ENCODE measurements at places on chromosomes 11 and 22.

DNA sequence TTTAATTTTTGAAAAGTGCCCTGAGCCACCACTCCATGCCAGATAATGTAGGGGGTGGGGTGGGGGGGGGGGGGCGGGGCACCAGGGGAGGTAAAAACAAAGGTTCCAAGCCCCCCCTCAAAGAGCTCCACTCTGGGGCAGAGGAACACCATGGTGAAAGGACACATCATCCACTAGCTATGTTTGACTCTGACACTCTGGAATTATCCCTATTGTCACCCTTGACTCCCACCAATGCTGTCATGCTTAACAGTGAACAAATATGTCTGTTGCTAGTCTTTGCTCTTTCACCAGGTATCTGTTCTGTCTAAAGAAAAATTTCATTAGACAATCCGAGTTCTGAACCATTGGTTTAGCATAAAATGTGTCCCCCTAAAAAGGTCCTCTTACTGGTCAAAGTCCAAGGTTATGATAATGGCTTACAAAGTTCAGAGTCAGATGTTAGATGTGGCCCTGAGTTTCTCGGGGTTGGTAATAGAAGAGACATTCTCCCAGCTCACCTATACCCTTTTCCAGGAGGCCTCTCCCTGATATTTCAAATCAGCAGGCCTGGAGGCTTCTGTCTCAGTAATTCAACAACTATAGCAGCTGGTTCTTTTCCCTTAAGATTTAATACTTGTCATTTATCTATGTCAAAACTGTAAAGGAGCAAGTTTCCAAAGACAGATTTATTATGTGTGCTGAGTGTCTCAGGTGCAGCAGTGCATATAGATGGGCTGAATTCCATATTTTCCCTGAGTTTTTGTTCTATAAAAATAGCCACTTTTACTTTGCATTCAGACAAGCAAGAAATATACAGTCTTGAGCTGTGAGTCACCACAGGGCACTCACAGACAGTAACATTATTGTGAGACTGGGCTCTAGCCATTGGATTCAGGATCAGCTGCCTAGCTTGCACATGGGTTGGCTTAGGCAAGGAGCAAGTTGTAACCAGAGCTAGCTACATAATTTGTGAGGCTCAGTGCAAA lies 174.1 kb downstream of the CSNK2A3 start:
- DNase-seq, result no peak

DNA sequence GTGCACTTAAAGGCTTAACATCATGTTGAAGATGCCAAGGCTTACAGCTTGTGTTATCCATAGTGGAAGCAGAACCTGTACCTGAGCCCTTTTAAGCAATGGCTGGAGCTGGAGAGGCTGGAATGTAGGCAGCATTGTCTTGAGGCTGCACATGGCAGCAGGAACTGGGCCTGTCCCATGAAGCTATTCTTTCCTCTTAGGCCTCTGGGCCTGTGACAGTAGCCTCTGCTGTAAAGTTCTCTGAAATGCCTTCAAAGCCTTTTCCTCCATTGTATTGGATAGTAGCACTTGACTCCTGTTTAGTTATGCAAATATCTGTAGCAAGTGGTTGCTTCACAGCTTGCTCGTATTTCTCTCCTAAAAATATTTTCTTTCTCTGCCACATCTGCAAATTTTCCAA lies 127.4 kb upstream of the ANO5 start:
- no peak for DNase-seq

DNA sequence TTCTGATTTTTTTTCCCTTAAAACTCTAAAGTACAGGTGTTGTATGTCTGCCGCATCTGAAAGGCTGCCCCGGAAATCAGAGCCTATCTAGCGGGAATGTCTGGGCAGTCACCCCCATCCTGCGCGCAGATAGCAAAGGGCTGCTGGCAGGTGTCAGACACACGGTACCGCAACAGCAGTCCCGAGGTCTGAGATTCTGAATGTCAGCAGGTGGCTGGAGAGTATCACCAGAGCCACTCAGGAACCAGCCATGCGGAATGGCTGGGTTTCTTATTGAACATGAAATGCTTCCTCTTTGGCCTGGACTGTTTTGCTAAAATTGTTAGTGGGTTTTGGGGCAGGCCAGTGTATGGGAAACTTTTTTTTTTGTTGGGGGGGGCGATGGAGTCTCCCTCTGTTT lies 53.3 kb downstream of the CERK start:
- no peak for DNase-seq

DNA sequence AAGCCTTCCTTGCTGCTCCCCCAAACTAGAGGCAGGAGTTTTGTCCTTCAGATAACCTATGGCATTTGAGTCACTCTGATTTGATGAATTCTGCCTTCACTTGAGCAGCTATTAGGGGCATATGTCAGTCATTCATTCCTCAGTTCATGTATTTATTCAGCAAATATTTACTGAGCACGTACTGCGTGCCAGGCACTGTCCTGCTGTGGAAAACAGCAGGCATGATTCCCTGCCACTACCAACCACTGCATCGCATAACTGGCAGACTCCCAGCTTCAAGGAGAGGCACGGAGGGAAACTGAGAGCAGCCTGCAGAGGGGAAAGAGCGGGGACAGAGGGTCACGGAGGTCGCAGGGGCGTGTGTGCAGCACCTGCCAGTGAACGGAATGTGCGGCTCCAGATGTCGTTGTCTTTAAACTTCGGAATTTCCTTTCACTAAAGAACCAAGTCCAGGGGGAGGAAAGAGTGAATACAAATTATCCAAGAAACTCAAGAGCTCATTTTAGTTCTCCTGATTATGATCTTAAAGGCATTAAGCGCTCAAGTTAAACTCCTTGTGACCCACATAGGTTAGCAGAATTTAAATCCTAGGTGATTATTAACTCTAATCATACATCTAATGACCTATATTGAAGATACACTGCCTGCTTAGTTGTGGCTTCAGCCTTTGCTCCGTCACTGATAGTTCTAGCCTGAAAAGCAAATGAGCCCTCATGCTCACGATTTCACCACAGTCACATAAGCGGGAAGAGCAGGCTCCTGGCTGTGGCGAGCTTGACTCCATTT lies 12.6 kb downstream of the PPARA start:
- no peak for DNase-seq

DNA sequence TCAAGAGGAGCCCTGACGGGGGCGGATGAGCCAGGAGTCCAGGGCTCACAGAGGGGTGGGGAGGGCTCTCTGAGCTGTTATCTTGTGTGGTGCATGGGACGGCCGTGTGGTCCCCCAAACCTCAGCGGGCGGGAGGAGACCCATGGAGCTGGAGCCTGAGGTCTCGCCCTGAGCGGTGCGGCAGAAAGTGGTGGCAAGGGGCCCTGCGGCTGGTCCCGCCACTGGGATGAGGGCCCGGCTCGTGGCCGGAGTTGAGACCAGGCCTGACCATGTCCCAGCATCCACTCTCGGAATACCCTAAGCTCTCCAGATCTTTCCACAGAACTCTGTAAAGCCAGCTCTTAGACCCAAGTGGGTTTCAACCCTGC lies 22.6 kb upstream of the TTLL12 start:
- no peak for DNase-seq

DNA sequence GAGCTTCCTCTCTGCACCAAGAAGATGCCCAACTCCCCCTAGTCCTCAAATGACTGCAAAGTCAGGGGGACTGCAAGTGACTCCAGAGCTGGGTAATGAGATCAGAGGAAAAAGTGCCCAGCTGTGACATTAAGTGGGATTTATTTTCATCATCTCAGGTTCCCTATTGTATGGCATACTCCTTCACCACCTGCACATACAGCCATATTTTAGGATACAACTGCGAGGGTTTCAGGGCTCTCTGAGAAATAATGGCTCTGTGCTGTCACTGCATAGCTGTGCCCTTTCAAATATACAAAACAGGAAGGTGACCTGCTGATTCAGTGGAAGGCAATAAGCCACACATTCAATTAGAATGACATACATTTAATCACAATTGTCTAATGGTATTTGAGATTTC lies 45.6 kb upstream of the PLET1 start:
- no peak for DNase-seq

- no peak for DNase-seq
These were observed 5.9 kb upstream of the SLC22A12 start for GRCh38 chr11:64585150-64585549.

DNA sequence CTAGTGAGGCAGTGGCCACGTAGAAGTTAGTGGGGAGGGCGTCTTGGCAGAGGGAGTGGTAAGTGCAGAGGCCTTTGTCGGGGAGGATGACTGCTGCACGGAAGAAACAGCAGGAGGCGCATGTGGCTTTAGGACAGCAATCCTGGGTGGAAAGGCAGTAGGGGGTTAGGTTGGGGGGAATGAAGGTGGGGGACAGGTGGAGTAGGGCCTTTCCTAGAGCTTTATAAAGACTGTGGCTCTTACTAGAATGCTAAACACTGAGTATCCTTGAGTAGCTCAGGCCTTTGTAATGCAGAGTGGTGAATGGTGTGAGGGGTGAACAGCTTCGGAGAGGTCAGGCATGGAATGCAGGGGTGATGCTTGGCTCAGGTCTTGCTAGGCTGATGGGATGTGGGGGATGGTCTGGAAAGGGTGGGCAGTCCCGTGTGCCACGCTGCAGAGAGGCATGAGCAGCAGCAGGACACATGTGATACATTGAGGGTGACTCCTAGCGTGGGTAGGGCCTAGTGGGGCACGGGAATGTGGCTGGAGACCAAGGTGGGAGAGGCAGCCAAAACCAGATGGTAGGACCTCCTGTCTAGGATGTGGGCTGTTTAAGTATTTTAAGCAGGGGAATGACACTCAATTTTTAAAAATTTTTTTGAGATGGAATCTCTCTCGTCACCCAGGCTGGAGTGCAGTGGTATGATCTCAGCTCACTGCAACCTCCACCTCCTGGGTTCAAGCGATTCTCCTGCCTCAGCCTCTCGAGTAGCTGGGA lies 19.2 kb downstream of the AP2A2 start:
- no peak for DNase-seq

DNA sequence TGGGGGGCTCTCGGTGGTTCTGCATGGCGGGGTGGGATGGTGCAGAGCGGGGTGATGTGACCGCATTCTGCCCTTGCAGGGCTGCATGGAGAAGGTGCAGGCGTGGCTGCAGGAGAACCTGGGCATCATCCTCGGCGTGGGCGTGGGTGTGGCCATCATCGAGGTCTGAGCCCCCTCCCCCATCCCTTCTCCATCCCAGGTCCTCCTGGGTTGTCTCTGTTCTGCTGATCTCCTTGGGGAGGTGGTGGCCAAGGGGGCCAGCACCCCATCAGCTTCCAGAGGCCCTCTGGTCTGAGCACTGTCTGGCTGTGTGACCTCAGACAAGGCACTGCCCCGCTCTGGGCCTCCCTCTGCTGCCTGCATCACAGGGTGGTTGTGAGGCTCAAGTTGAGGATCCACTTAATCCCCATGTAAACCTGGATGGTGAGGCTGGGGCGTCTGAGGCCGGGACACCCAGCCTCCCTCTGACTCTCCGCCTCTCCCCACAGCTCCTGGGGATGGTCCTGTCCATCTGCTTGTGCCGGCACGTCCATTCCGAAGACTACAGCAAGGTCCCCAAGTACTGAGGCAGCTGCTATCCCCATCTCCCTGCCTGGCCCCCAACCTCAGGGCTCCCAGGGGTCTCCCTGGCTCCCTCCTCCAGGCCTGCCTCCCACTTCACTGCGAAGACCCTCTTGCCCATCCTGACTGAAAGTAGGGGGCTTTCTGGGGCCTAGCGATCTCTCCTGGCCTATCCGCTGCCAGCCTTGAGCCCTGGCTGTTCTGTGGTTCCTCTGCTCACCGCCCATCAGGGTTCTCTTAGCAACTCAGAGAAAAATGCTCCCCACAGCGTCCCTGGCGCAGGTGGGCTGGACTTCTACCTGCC lies 53.3 kb downstream of the CD82 start:
- no peak for DNase-seq

All from T47D (cell line).